ENCODE measurements at places on chromosomes 3 and 15. TPM values are rescaled to one million over a fixed set of nuclear protein-coding genes. Genes with fewer than 3 reads are reported as not detected.

DNA sequence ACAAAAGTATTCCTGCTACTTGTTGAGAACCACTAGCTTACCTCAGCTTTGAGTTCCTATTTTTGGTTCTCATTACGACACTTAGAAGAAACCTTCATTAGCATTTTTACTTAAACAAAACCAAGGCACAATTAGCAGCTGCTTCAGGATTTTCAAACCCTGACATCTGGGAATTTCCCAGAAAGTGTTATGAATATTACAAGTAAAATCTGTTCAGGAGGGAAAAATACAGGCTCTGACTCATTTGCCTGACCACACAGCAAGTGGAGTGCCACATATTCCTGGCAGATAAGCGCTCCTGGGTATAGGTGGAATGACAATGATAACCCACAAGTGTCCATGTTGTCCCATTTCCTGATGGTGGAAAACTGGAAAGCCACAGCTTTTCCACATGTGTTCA, 10.3 kb upstream of the RFTN1 start:
- DNase-seq: no peak

DNA sequence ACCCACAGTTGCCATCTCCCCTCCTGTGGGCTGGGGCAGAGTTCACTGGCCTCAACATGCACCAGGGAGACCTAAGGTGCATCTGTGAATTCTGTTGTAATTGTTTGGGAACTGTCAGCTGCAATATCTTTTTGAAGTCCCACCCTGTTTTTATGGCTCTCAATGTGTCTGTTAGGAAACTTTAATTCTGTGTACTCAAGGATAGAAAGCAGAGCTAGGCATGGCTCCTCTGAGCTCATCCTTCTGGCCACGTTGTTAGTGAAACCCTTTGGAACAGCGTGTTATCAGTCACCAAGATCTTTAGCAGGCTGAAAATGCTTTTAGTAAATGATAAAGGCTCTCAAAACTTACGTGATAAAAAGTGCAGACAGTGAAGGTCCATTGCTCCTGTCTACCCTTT, 33.6 kb upstream of the MTMR10 start:
- no peak for DNase-seq

The TJP1 gene
- 315 TPM for total RNA-seq

The P3H2 gene
- 7.2 TPM for total RNA-seq

The UROC1 gene
- 0.25 TPM for total RNA-seq

- no peak for DNase-seq
Measured at GRCh38 chr3:106120356-106120755, 251.5 kb upstream of the CBLB start.

The BAHD1 gene
- total RNA-seq: 53.9 TPM

DNA sequence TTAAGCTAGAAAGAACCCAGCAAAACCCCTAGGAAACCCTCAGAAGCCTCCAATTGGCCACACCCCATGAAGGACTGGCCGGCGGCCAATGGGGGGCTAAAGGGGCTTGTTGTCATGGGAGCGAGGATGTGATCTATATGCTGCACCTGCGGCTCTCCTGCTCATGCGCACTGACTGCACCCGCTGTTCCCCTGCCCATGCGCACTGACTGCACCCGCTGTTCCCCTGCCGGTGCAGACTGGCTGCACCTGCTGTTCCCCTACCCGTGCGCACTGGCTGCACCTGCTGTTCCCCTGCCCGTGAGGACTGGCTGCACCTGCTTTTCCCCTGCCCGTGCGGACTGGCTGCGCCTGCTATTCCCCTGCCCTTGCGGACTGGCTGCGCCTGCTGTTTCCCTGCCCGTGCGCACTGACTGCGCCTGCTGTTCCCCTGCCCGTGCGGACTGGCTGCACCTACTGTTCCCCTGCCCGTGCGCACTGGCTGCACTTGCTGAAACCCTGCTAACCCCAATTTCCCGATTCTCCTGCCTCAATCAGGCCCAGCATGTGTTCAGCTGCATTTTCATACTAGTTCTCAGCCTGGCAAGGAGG, 16.8 kb upstream of the MCCC1 start:
- DNase-seq: peak; percentile 75

The GREM1 gene
- 1.8 TPM for total RNA-seq

DNA sequence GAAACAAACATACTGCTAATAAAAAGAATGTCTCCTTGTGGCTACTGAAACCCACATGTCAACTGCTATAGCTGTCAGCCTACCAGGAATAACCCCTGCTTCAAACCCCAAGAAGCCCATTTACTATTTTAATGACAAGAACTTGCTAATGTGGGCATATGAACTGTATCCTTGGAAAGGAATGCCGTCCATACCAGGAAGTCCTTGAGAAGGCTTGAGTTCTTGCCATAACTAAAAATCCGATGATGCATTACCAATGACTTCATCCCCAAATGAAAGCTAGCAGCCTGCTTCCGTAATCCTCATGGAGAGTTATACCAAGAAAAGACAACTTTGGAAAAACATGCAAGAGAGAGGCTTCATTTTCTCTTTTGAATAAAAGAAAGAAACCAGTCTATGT, 34.8 kb downstream of the MINDY4B start:
- no peak for DNase-seq

- no peak for DNase-seq
Measured at GRCh38 chr3:110793611-110794010, 278.0 kb upstream of the NECTIN3 start.

- no peak for DNase-seq
Measured at GRCh38 chr15:54298396-54298795, 320.2 kb downstream of the UNC13C start.

The NANOGP8 gene
- total RNA-seq: 9.6 TPM

DNA sequence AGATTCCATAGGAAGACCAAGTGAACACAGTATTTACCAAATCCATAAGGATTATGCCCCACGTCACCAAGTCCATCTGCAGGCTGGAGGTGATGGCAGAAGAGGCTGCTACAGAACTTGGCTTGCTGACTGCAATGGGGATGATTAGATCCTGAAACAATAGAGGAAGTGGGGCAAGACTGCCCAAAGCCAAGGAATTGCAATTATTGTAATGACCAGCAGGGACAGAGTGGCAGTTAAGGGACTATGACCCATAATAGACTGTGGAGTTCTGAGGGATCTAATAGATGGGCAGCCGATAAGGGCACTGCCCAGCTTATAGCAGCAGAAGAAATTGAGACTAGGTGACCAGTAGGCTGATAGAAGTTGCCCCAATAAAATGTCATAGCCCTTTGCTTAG, 108.4 kb downstream of the MINAR1 start:
- no peak for DNase-seq

GRCh38 chr3:159852821-159853505, 135.7 kb upstream of the IL12A start:
- DNase-seq: no peak

GRCh38 chr3:184227481-184227935, 1.9 kb upstream of the VWA5B2 start:
- DNase-seq: no peak

- DNase-seq: no peak
Measured at GRCh38 chr15:63942486-63943365, 103.6 kb downstream of the DAPK2 start.

DNA sequence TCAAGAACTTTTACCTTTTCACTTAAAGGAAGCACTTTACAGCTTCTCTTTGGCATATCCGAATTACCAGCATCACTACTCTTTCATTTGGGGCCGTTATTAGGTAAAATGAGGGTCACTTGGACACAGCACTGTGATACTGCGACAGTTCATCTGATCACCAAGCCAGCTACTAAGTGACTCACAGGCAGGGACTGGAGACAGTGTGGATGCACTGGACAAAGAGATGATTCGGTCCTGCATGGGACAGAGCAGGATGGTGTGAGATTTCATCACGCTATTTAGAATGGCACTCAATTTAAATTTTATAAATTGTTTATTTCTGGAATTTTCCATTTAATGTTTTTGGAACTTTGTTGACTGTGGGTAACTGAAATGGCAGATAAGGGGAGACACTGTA, 166.9 kb upstream of the IL12A start:
- DNase-seq: no peak

- DNase-seq: no peak
Measured at GRCh38 chr3:4396542-4396941, 70.5 kb downstream of the SUMF1 start.

DNA sequence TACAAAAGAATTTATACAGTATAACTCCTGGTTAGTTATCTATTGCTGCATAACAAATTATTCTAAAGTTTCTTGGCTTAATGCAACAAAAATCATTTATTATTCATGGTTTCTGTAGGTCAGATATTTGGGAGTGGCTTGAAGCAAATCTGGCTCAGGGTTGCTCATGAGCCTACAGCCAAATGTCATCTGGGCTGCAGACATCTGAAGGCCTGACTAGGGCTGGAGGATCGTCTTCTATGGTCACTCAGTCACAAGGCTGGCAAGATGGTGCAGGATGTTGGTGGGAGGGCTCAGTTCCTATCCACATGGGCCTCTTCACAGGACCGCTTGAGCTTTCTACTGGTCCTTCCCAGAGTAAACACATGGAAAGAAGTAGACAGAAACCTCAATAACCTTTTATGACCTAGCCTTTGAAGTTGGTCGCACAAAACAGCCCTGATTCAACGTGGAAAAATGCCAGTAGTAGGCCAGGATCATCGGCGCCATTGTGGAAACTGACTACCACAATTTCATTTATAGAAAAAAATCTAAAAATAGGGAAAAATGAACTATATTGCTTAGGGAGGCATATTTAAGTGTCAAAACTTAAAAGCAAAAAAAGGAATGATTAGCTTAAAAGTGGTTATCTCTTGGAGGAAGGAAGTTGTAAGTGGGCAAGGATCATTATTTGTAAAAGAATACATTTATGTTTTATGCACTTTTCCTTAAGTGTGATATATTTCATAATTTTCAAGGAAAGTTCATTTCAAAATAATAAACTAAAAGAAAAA, 9.9 kb upstream of the MITF start:
- DNase-seq: no peak

- DNase-seq: no peak
Measured at GRCh38 chr3:37221407-37221806, 47.0 kb upstream of the LRRFIP2 start.

DNA sequence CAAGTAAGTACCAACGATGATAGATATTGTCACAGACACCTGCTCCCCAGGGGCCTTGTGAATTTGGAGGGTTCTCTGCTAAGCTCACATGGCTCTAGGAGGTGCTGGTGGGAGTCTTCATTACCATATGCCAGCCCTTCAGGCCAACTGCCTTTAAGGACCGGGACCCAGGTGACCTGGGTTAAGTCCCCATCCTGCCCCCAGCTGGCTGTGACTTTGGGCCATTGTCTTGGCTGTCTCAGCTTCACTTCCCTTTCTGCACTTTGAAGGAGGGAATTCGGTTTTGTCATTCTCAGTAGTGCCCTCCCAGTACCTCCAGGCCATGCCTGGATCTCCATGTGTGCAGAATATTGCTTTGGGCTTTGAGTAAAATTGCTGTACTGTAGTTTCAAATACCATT, 72.8 kb upstream of the ACAD9 start:
- no peak for DNase-seq

The COL7A1 gene
- total RNA-seq: 34.1 TPM

The STRC gene
- total RNA-seq: 20.1 TPM

The TMEM212 gene
- 4.3 TPM for total RNA-seq

DNA sequence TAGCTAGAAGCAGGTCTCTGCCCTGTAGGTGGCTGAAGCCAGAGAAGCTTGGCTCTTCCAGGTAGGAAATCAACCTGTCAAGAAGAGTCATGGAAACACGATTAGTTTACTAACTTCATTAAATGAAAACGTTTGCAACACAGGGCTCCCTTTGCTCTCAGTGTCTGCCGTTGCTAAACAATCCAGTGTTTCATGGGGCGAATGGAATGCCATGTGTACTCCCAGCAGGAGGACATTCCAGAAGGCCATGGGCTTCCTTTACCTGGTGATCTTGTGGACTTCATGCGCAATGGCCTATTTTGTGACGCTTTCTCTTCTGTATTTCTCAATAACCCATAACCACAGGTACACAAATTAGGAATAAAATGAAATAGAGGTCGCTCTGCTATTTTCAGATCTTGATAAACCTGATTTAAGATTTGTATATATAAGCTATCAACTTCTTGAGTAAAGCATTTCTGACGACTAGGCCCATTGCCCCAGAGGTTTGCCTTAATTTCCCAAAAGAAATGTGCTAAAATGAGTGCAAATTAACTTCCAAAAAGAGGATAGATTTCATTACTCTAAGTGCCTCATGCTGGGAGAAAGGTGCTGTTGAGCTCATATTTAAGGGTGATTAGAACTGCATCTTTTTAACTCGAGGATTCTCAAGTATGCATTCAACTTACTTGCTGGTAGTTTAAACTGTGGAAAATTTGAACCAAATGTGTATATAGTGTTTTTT, 171.0 kb downstream of the EPHA3 start:
- no peak for DNase-seq

DNA sequence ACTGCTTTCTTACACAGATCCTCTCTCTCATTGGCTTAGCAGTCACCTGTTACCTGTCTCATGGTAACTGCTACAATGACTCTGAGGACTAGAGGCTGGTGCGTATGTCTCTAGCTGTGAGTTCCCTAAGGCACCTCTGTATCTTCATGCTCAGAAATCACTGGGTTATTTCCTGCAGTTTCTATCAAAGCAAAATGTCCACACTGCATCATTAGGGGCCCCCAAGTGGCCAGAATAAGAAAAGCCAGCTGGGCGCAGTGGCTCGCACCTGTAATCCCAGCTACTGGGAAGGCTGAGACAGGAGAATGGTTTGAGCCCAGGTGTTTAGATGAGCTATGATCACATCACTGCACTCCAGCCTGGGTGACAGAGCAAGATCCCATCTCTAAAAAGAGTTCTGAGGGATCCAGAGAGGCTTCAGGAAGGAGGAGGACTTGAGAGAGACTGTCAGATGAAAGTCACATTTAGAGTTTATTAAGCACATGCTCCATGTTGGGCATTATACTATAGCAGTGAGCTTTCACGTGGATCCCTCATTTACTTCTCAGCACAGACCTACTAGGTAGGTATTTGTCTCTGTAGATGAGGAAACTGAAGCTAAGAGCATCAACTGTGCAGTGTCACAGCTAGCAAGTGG, 2.3 kb upstream of the VPS18 start:
- DNase-seq: peak; percentile 60

GRCh38 chr15:58078591-58078990, 13.1 kb upstream of the ALDH1A2 start:
- DNase-seq: no peak

GRCh38 chr3:158728851-158729250, 3.4 kb downstream of the RARRES1 start:
- DNase-seq: no peak

DNA sequence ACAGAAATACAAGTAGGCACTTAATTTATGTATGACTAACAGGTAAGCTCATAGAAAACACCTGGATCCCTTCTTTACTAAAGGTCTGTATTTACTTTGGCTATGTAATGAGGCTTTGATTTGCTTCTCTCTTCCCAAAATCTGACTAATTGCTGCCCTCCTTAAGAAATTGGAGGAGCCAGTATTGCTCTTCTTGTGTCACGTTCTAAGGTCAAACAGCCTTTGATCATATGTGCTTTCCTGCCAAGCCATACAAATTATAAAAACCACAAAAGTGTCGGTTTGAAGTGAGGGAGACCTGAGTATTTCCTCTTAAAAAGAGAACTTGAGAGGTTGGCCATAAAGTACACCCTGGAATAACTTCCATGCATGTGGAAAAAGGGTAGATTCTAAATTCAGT, 112.1 kb upstream of the MB21D2 start:
- no peak for DNase-seq

The DENND6A gene
- total RNA-seq: 20.6 TPM

GRCh38 chr3:45965253-45965652, 22.0 kb downstream of the CXCR6 start:
- no peak for DNase-seq

The SUSD5 gene
- 7.7 TPM for total RNA-seq

- no peak for DNase-seq
Measured at GRCh38 chr3:56887402-56888025, 85.8 kb upstream of the ARHGEF3 start.

The SLC9C1 gene
- 9.8 TPM for total RNA-seq
